CD4-positive, alpha-beta T cell (primary cell): ENCODE measurements at places on chromosomes 4 and X. TPM values are rescaled to one million over a fixed set of nuclear protein-coding genes. Genes with fewer than 3 reads are reported as not detected.
A peak's percentile ranks its signal among the peaks of the same experiment; 100 is the strongest.

- DNase-seq, result no peak
Measured at GRCh38 chr4:23463071-23463470, 426.8 kb downstream of the PPARGC1A start.

DNA sequence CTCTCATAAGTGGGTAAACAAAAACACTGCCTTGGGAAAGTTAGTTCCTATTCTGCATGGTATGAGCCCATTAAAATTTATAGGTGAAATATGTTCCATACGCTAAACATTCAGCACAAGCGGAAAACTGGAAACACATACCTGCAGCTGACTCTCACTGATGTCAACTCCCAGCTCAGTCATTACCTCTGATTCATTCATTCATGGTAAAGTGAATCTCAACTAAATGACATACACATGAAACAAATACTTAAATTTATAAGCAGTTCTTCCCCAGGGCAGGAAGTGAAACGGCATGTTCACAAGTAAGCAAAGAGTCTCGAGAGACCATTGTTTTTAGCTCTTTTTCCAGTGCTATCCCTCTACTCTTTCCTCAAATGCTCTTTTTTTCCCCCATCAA lies 1.6 kb downstream of the SLC10A6 start:
- DNase-seq, result no peak

- peak; percentile 98 for DNase-seq
Measured at GRCh38 chr4:82890901-82891706, at the start of gene SEC31A. TSS of gene SEC31A (minus strand) at chr4:82891153. CDS start at chr4:82881936, 9,217 bp downstream.

DNA sequence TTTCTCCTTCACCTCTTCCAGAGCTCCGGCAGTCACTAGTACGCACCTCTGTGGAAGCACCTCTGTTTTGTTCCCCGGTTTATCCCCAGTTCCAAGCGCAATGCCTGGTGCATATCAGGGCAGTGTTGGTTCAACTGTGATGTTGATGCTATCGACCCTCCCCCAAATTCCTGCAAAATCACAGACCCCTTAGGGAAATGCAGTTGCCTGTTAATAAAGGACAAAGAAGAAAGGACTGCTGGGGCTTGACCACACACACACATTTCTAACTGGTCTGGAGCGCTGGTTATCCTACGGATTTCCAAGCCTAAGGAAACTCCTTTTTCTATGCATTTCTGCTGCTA lies 530 bp upstream of the NMU start:
- DNase-seq, result no peak

DNA sequence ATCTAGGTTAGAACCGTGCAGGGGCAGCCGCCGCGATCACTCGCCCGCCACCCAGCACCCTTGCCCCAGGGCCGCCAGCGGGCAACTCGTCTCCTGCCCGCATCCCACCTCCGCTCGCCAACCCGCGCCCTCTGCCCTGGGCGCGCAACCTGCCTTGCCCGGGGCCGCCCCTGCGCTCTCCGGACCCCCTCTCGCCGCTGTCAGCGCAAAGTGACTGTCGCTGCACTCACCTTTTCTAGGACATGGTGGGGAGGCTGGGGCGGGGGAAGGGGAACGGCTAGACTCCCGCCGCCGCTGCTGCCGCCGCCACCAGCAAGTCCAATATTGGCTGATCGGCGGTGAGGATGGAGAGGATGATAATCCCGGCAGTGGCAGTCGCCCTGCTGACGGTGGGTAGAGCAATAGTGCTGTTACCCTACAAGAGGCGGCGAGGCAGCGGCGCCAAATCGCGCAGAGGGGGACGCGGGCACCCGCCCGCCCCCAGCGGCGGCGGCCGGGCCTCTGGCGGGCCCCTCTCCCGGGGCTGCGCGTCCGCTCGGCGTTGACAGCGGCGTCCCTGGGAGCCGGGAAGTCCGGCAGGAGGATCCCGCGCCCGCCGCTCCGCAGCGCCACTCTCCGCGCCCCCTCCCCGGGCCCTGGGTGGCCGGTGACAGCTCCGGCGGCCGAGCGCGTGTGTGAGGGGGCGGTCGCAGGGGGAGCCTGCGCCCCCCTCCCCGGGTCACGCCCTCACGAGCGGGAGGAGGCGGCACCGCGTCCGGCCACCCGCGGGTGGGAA lies 2.3 kb upstream of the NR3C2 start:
- peak; percentile 61 for DNase-seq

GRCh38 chr4:74559853-74560252 lies 114.9 kb downstream of the AREG start:
- DNase-seq, result no peak

DNA sequence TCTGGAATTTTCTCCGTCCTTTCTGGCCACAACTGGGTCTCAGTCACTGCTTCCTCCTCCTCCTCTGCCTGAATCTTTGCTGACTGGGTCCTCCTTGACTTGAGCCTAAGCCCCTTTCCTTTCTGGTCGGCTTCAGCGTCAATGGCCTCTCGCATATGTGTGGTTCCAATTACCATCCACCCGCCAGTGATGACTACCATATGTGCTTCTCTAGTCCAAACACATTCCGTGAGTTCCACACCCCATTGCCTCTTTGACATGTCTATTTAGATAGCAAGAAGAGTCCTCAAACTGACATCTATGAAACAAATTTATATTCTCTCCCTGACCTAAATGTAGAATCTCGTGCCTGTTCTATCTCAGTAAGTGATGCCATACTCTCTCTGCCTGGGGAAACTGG lies 19.8 kb downstream of the MXRA5 start:
- DNase-seq, result no peak

- DNase-seq, result no peak
Measured at GRCh38 chr4:27836523-27836922, 975.9 kb downstream of the STIM2 start.

TMPRSS11B gene
- total RNA-seq, result not detected

DNA sequence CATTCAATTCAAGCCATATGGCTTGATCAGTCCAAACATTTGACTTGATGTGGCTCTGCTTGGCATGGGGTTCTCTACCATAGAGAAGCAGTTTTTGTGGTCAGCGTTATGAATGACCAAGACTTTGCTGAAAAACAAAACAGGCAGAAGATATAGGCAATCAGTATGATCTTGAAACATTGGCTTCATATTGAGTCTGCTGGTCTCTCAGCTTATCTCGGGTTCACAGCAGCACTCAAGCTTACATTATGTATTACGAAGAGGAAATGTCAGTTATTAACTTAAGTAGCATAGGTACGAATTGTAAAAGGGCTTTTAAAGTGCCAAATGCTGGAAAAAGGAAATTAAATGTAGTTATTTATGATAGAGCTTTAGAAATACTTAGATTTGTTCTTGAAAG lies 99.0 kb downstream of the AFF2 start:
- no peak for DNase-seq

DNA sequence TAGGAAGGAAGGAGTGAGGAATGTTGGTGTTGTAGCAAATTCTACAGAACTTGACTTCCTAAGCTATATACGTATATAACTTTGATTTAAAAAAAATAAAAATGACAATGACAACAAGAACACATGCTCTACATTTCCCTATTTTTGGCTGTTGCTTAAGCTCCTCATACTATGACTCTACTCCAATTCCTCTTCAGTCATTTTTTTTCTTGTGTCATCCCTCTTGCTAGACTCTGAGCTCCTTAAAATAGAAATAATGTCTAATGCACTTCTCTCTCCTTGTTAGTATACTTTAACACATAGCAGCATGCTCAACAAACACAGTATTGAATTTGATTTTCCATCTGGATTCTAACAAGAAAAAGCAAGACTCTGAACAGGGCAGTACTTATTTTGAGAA lies 144.0 kb downstream of the HDX start:
- no peak for DNase-seq

GRCh38 chrX:17692709-17693346 lies 44.5 kb upstream of the SCML1 start:
- no peak for DNase-seq

DNA sequence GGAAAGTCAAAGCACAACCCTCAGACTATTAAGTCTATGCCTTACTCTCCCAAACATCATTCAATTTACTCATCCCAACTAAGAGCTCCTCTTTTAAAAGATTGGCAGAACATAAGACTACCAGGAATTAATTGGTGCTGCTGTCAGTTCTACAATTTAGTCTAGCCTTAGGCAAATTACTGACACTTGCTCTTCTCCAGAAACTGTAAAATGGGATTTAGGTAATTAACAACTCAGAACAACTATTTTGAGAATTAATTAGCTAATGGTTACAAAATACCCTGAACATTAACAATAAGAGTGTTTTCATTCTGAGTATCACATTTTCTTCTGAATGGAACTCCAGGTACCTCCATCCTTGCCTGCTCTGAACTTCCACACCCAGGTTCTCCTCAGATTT lies 36.2 kb upstream of the RBM47 start:
- no peak for DNase-seq

- DNase-seq, result no peak
Measured at GRCh38 chr4:5957076-5957475, 61.2 kb downstream of the C4orf50 start.
